NT2/D1 (cell line): ENCODE measurements at places on chromosomes 5 and 9.

DNA sequence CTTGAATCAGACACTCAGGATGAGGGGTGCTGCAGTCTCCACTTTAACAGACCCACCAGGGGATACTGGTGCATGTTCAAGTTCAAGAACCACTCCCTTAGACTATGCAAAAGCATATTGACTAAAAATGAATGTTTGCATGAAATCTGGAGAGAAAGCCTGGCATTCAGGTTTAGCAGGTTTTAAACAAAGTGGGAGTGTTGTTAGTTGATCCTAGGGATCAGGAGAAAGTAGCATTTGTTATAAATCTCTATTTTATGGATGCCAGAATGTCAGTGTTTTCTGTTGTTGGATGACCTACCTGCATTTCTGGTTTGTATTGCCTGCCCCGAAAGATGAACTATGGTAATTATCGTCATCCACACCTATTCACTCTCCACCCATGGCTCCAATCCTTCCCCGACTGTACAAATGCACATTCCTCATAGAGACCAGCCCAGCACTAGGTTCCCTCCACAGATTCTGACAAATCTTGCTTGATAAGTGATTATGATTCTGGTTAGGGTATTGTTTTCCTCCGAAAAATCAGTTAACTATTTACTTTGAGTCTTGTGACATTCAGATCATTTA is 17.2 kb downstream of the TMEM252 start:
- no peak for DNase-seq

GRCh38 chr9:120659676-120660075 is 54.6 kb downstream of the MEGF9 start:
- no peak for DNase-seq

- no peak for DNase-seq
Observed at GRCh38 chr9:109975574-109976295, 195.7 kb downstream of the PALM2AKAP2 start.

DNA sequence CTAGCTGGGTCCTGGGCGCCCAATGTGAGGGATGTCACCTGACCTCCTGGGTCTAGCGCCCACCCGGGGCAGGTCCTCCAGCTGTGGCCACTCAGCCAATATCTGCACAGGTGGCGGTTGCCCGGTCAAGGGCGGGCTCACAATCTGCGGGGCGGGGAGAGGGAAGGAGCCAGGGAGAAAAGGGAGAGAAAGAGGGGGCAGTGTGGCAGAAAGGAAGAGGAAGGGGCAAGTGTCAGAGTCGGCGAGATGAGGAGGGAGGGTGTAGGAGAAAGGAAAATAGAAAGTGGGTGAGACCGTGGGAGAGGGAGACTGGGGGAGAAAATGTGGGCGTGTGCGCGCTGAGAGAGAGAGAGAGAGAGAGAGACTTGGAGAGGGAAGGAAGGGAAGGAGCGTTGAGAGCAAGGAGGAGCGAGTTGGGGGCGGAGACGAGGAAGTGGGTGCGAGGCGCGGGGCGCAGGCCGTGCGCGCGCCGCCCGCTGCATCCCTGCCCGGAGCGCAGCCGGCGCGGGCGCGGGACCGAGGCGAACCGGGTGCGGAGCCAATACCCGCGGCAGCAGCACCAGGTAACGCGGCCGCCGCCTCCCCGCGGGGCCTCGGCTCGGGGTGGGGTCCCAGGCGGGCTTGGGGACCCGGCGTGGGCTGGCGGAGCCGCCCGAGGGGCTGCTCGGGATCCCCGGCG is at the start of gene HRH2:
HRH2 (plus strand) TSS at position 479 of the 679 bp plus-strand sequence. CDS start 25,163 bp downstream, outside the sequence.
- DNase-seq = no peak

GRCh38 chr5:14505310-14506139 is 76.1 kb upstream of the OTULINL start:
- peak; percentile 5 for DNase-seq

DNA sequence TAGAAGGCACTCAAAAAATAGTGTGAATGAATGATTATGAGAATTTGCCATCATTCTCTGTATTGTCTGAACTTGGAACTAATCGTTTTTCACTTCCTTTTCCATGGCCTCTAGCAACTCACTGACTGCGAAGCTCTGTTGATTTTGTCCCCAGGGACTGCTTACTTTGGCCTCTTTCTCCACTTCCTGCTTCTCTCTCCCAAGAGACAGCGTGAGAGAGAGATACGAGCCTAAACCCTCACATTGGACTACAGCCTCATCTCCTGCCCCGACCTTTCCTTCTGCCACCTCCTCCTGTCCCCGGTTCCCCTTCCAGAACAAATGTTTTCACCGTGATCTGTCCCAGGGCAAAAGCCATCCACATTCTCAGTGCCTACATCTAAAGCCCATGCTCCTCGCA is 300.8 kb upstream of the PANK3 start:
- no peak for DNase-seq

DNA sequence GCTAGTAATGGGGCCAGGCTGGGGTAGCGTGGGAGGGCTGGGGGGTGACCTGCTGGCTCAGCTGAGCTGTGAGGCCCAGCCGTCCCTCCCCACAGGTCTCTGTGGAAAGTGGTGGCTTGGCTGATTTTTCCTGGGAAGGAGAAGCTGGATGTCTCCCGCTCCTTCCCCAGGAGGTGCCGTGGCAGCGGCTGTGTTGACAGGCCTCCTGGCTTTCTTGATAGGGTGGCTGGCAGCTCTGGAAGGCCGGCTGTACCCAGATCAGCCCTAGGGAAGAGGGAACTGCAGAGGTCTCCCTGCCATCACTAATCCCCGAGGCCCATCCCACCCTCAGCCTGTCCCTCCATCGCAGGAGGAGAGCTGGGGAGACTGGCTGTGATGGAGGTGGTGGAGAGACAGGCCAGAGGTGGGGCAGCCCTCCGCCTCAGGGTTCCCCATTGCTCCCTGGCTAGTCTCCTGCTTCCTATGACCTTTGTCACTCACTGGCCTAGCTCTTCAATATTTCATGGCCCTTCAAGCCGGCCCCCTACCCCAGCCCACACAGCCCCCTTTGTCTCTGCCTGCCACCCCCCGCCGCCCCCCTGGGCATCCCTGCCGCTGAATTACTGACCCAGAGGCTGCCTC is 6.8 kb downstream of the CXXC5 start:
- DNase-seq = no peak

DNA sequence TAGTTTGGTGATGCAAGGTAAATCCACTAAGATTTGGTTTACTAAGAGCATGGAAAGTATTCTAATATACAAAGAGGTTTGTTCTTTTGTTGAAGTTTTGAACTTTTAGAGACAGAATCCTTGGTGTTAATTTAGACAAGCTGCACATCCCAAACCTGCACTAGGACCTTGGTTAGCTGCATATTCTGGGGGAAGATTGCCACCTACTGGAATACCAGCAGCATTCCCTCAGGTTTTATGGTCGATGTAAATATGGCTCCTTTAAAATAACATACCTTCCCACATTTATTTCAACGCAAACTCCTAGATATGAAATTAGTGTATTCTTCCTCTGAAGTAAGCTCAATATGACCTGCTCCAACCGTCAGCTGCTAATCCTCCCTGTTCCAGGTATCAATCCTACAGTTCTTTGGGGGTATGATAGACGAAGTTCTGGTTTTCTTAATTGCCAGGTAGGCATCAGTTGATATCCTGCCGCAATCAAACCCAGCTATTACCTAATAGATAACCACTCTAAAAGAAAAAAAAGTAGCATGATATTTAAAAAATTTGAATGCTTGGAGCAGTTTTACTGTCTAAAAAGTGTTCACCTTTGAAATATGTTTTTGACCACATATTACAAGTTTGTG is 624.1 kb downstream of the ISL1 start:
- peak; percentile 23 for DNase-seq

- DNase-seq = no peak
Observed at GRCh38 chr9:123571240-123571639, 215.2 kb downstream of the CRB2 start.

DNA sequence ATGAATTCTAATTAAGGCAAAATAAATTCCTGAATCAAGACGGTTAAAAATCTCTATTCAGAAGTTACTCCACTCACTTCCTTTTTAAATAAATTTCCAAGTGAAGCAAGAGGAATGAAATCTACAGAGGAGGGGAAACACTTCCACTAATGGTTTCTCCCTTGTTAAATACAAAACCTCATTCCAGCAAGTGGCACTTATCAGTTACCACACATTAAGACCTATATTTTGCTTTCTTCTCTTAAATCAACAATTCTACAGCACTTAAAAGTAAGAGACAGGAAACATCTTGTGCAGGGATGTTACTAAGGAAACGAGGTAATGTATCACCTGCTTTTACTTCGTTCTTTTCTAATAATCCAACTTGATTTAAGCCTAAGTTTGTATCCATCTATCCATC is 172.6 kb downstream of the RAPGEF6 start:
- no peak for DNase-seq

GRCh38 chr5:6773342-6774035 is 60.3 kb downstream of the TENT4A start:
- no peak for DNase-seq

DNA sequence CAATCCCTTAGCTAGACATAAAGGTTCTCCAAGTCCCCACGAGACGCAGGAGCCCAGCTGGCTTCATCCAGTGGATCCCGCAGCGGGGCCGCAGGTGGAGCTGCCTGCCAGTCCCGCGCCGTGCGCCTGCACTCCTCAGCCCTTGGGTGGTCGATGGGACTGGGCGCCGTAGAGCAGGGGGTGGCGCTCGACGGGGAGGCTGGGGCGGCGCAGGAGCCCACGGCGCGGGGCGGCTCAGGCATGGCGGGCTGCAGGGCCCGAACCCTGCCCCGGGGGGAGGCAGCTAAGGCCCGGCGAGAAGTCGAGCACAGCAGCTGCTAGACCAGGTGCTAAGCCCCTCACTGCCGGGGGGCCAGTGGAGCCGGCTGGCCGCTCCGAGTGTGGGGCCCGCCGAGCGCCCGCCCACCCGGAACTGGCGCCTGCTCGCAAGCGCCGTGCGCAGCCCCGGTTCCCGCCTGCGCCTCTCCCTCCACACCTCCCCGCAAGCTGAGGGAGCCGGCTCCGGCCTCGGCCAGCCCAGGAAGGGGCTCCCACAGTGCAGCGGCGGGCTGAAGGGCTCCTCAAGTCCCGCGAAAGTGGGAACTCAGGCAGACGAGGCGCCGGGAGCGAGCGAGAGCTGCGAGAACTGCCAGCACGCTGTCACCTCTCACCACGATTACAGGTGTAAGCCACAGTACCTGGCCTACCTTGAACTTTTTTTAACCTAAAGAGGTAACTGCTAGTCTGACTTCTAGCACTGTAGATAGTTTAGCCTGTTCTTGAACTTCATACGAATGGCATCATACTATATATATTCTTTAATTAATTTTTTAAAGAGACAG is 35.5 kb downstream of the PTGS1 start:
- DNase-seq = no peak

DNA sequence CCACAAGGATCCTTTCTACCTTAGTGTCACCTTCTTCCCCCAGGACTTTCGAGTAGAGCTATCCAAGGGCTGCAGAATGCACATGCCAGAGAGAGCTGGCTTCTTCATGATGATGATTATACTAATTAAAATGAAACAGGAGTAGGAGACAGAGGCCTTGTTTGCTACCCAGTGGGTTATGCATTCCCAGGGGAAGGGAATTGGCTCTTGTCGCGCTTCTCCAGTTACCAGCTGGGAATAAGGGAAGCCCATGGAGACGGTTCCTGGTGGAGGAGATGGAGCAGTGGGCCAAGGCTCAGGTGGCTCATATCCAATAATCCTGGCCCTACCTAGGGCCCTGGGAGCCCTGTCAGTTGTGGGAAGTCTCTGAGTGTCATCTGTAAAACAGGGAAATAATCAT is 65.1 kb downstream of the WWC1 start:
- no peak for DNase-seq

DNA sequence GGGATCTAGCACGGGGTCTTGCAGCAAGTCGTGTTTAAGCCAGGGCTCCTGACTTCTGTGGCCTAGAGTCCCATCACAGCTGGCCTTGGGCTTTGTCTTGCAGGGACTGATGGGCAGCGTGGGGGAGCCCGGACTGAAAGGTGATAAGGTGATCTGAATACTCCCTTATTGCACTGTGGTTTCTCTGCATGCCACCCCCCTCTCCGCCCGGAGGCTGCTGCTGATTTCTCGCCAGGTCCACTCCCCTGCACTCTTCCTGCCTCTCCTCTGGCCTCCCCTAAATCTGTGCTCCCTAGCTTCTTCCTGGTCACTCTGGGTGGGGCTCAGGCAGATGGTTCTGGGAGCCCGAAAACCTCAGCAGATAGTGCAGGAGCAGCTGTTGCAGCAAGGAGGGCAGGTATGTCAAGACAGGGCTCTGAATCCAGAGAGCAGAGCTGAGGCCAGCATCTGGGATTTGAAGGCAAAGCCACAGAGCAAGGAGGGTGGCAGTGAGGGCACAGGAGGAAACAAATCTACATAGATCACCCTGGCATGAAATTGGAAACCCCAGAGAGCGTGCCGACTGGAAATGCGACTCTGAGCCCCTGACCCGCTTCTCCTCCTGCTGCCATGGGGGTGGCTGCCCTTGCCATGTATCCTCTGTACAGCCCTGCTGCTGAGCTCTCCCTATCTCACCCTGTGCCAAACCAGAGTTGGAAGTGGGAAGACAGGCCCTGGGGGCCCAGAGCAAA is 76.5 kb downstream of the COL27A1 start:
- DNase-seq = no peak

DNA sequence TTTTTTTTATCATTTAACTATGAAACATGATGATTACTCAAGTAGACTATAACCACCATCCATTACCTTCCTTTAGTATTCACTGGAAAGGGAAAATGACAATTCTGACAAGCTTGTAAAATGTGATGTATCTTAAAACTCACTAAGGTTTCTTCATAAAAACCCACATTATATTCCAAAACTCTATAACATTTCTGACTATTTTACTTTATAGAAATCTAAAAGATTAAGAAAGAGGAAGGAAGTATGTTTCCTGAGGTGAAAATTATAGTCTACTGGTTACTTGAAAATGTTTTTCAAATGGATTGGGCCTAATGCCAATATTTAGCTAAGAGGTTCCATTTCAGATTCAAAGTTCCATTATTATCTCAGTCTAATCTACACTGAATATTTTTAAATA is 1982.2 kb upstream of the C9orf72 start:
- DNase-seq = no peak

GRCh38 chr5:149837680-149838269 is 106.8 kb downstream of the PDE6A start:
- peak; percentile 25 for DNase-seq

GRCh38 chr5:179377421-179378115 is 32.3 kb upstream of the ADAMTS2 start:
- no peak for DNase-seq

DNA sequence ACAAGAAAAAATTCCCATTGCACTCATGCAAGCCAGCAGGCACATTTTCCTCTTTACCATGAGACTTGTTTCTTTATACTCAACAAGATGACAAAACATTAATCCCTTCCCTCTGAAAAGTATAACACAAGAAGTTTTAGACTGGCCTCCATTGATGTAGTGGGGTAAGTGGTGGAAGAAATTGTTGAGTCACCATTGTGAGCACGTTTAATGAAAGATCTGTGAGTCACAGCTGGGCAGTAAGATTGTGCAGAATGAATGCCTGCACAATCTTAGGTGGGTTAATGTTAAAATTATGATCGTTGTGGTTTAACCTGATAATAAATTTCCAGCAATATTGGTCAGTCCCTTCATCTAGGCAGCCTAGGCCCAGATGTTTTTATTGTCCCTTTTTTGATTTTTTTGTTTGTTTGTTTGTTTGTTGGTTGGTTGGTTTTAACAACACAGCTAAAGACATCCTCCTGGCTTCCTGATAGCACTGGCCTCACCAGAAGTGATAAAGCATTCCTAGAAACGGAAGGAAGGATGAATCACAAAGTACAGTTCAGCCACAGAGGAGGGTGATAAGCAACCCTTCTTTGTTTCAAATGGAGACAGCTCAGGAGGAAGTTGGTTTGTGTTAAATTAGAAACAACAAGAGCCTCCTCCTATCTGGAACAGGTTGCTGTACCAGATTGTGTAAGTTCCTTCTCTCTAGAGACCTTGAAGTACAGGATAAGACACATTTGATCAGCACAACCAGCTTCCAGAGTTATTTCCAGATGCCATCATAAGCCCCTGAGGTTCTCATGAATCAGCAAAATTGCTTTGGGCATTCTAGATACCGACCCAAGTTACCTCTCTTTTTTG is 40.3 kb downstream of the SLC24A2 start:
- DNase-seq = no peak
